Activated CD8-positive, alpha-beta memory T cell treated with anti-CD3 and anti-CD28 coated beads, Interleukin-2, amount 10 ng/mL, durations not matched to agents 7 days and 5 days (primary cell): ENCODE measurements at places on chromosomes 11 and 22.

DNA sequence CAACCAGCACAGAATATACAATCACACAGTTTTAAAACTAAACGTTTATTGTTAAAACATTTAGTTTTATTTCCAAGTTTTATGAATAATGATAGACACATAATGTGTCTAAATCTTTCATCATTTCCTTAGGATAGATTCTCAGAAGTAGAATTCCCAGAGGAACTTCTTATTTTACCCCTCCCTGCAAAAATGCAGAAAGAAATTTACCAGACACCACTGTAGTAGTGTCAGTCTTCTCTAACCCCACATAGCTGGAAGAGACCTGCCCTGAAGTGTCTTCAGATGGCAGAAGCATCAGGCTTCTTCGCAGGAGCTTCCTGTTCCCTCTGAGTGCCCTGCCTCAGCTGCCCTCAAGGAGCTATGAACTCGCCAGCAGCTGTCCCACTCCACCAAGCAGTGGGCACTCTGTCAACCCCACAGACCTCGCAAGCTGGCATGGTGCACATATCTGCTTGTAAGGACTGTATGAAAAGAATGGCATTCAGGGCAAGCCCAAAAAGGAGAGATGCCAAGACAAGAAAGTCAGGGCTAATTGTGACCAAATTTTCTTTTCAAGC lies 28.5 kb upstream of the PAK1 start:
- no peak for DNase-seq

DNA sequence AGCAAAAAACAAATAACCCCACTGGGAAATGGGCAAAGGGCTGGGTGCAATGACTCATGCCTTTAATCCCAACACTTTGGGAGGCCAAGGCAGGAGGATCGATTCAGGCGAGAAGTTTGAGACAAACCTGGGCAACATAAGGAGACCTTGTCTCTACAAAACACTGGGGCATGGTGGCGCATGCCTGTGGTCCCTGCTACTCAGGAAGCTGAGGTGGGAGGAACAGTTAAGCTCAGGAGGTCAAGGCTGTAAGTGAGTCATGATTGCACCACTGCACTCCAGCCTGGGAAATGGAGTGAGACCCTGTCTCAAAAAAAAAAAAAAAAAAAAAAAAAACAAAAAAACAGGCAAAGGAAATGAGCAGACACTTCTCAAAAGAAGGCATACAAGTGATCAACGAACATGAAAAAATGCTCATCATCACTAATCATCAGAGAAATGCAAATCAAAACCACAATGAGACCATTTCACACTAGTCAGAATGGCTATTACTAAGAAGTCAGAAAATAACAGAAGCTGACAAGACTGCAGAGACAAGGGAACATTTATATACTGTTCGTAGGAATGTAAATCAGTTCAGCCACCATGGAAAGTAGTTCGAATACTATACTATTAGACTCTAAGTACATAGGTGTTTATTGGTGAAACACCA lies 48.2 kb upstream of the SMCO4 start:
- no peak for DNase-seq

DNA sequence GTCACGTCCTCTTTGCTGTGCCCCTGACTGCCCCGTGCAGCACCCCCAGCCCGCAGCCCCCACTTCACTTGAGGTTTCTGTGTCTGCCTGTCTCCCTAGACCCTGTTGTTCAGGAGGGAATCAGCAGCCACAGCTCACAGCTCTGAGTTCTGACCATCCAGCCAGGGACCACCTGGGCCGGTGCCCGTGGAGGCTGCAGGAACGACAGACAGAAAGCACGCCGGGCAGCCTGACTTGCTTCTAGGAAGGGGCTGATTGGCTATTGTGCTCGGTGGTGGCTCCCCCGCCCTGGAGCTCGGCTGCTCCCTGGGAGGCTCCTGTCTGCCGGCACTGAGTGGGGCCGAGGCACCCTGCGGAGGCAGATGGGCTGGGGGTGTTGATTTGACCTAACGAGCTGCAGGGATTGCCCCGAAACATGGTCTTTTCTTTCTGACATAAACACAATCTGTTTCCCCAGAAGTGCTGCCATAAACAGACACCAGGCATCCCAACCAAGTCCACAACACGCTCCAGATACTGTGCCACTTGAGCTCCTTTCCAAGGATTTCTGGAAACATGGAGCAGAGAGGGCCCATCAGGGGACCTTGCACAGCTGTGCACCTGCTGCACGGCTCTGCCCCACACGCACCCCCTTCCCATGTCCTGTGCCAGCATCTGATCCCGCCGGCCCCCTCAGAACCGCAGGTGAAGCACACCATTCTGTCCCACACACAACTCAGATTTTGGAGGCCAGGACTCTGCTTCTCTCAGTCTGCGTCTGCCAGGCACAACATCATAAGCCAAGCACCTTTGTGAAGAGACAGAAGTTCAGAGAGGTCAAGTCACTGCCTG lies 855.9 kb downstream of the TBC1D22A start:
- DNase-seq: peak; percentile 19

GRCh38 chr22:29233277-29233877 lies 27.7 kb downstream of the EMID1 start:
- no peak for DNase-seq

GRCh38 chr11:12944889-12945288 lies 64.2 kb upstream of the RASSF10 start:
- no peak for DNase-seq

GRCh38 chr22:24807284-24807950 lies 1.4 kb downstream of the SGSM1 start:
- DNase-seq: no peak

GRCh38 chr11:73818846-73819245 lies 31.2 kb downstream of the MRPL48 start:
- no peak for DNase-seq

- no peak for DNase-seq
These were observed 82.6 kb downstream of the APIP start for GRCh38 chr11:34833602-34834001.

- DNase-seq: no peak
These were observed 432 bp downstream of the TNKS1BP1 start for GRCh38 chr11:57324154-57324885.

DNA sequence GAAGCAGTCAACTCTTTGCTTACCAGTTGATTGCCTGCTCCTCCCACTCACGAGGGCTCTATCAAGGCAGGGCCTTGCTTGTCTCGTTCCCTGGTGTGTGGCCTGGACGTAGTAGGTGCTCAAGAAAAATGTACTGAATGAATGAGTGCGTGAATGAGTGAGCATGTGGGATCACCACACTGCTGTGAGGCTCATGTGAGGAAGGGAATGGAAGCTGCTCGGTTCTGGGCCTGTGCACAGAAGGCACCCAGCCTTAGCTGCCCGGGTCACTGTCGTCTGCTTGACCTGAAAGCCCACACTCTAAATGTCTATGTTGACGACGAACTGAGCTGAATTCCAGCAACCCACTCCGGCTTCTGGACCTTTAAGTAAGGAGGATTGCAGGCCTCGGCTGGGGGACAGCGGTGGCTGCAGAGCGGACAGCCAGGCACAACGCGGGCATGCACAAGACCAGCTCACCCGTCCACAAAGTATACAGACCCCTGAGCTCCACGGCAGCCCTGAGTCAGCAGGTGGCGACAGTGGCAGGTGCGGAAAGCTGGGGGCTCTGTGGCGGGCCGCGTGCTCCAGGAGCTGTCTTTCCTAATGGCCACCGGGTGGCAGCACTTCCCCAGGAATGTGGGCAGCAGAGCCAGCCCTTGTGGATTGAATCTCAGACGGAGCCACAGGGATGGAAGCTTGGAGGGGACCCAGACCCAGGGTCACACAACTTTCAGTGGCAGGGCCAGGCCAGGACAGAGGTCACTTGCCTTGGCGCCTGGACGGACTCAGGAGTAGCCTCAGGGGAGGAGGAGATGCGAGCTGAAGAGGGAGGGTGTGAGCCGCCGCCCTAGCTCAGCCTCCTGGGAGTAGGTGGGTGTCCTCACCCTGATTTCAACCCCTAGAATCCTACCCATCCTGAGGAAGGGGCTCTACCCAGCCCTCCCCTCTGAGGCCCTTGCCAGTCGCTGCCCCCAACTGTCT lies 5.0 kb upstream of the PICK1 start:
- DNase-seq: peak; percentile 83

- DNase-seq: peak; percentile 12
These were observed 29.3 kb downstream of the CLPB start for GRCh38 chr11:72405009-72405408.

DNA sequence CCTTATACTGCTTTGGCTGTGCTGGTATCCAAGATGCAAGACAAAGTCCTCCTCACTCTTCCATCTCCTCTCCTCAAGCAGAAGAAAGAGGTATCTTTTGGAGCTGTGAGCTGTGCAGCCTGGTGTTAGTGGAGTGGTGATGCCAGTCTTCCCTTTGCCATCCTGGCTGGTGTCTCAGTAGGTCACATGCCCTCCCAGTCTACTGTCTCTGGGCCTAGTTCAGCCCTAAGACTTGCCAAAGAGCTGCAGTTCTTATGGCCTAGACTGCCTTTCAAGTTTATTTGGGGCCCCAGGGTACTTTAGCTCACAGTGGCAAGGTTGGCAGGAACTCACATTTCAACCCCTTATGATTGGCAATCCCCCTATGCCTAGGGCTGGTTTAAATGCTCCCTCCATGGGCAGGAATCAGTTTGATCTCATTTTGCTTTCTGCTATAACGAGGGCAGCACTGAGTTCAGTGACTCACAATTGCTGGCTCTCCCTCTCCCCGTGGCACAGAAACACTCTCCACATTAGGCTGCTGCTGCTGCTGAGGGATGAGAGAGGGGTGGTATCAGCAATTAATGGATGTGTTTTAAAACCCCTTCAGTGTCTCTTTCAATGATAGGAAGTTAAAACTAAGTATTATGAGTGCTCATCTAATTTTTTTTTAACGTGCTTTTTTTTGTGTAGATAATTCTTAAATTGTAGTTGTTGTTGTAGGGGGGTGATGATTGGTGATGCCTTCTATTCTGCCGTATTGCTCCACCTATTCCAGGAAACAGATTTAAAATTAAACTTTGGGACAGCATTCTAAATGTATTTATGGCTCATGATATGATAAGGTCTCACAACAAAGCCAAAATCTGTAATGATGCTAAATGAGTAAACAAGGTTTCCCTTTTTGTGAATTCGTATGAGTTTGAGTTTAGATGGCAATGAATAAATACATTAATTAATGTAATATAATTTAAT lies 1295.0 kb downstream of the JRKL start:
- no peak for DNase-seq

DNA sequence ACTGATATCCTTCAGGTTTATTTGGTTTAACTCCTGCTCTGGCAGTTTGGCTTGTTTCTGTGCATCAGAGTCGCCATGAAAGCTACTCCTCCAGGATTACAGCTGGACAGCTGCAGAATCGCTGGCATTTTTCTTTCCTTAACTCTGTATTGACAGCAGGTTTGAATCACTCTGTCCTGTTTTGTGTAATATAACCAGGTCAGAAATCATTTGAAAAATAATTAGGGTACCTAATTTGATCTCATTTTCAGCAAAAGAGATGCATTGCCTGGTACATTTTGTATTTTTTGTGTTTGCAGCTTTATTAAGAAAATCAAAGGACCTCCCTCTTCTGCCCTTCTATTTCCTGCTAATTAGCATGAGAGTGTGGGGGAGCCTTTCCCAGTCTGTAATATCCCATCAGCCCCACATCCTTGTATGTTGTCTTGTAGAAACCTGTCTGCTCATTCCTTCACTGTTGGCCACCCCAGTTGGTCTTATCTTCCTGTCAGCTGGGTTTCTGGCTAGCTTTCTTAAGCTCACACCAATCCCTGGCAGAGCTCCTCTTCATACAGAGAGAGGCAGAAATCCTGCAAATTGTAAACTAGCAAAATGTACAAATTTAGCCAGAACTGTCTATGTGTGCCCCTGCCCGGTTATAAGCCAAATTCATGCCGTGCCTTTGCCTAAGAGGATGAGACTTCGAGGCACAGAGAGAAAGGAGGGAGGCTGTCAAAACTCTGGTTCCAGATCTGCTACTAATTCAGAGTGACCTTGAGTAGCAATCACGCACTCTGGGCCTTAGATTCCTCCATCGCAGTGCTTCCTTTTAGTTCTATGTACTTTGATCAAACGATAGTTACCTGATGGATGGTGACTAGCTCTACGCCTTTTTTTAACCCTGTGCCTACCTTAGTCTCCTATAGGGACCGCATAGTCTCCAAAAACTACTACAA lies 200.6 kb downstream of the NAV2 start:
- DNase-seq: no peak

- DNase-seq: peak; percentile 33
These were observed 439.8 kb downstream of the TBC1D22A start for GRCh38 chr22:47201996-47202818.

DNA sequence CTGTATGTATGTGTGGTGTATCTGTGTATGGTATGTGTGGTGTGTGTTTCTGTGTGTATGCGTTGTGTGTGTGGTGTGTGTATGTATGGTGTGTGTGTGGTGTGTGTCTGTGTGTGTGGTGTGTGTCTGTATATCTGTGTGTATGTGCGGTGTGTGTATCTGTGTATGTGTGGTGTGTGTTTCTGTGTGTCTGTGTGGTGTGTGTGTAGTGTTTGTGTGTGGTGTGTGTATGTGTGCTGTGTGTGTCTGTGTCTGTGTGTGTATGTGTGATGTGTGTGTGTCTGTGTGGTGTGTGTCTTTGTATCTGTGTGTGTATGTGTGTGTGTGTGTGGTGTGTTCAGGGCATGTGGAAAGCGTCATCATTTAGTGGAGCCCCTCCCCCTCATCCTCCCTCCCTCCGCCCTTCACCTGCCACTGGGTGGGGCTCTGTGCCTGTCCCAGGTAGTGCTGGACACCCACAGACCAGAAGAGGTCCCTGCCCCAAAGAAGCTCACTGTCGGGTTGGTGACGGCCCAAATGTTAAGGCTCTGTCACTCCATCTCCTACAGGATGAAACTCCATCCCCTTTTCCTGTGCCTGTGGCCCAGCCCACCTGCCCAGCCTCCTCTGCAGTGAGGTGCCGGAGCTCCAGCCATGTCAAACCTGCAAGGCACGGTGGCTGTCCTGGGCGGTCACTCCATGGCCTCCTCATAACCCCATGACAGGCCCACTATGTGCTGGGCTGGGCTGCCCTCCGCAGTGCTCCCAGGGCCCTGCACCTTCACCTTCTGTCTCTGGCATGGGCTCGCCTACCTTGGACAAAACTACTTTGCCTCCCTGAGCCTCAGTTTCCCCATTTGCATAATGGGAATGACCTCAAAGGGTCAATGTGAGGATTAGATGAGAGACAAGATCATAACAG lies 23.4 kb upstream of the SHISAL1 start:
- no peak for DNase-seq

GRCh38 chr11:70029861-70030380 lies 48.2 kb upstream of the ANO1 start:
- no peak for DNase-seq

GRCh38 chr11:88181776-88182175 lies 6.5 kb upstream of the RAB38 start:
- DNase-seq: no peak
